ENCODE measurements at places on chromosomes 2 and 18.
A peak's percentile ranks its signal among the peaks of the same experiment; 100 is the strongest.

DNA sequence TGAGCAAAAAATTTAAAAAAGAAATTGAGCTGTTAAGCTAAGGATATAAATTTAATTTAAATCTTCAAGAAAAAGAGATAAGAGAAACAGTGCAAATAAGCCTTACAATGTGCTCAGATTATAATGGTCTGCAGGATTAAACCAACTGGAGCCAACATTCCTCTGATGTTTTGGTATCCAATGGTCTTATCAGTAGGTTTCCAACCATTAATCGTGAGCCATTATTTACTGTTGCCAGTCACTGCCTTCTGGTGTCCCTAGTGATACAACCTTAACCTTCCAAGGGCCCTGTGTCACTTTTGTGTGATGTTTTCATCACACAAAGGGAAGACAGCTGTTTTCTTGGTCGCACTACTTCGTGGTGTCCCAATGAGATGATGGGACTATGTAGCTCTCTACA is 134.5 kb upstream of the CTAGE1 start:
- DNase-seq, result no peak
- H3K36me3 ChIP-seq, result no peaks in the 10 kb centered on the region
- H3K4me3 ChIP-seq, result no peak overlapping the region
- H3K4me1 ChIP-seq, result no peaks in the 10 kb centered on the region
- H3K27ac ChIP-seq, result no peak overlapping the region

GRCh38 chr2:99880148-99880963 is 262.0 kb downstream of the AFF3 start:
- no peak for DNase-seq
- H3K27ac ChIP-seq, result no peak overlapping the region
- no peaks in the 10 kb centered on the region for H3K4me1 ChIP-seq
- no peaks in the 10 kb centered on the region for H3K36me3 ChIP-seq
- no peaks in the 10 kb centered on the region for H3K27me3 ChIP-seq

DNA sequence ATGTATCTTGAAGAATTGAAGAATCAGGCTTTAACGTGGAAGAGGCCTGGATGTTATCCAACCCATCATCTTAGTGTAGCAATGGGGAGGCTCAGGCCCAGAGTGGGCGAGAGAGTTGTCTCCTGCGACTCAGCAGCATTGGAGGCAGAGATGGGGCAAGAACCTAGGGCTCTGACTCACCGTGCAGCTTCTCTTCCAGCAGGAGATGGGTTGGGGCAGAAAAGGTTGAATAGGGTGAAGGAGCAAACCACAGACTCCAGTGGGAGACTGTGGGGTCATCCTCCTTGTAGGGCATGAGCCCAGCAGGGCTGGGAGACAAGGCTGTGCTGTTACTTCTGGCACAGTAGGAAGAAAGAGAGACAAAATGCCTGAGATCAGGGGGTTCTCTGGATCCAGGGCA is 1.4 kb downstream of the IL36RN start:
- peaks cover 6% of the 10 kb centered on the region for H3K27me3 ChIP-seq
- no peaks in the 10 kb centered on the region for H3K36me3 ChIP-seq
- no peak for DNase-seq
- no peak overlapping the region for H3K27ac ChIP-seq

DNA sequence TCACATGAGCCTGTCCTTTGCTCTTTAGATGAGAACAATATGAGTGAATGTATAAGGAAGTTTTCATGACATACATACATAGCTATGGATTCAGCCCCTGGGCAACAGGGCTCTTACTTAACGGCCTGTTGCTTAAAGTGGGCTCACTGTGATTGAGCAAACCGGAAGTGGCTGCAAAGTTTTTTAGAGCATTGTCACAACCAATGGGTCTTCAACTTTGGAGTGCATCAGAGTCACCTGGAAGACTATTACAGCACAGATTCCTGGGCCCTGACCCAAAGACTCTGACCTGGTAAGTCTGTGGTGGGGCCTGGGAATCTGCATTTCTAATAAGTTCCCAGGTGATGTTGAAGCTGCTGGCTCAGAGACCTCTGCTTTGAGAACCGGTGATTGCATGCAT is 106.3 kb upstream of the SEC11C start:
- DNase-seq, result no peak
- H3K36me3 ChIP-seq, result no peaks in the 10 kb centered on the region
- H3K4me3 ChIP-seq, result no peak overlapping the region

DNA sequence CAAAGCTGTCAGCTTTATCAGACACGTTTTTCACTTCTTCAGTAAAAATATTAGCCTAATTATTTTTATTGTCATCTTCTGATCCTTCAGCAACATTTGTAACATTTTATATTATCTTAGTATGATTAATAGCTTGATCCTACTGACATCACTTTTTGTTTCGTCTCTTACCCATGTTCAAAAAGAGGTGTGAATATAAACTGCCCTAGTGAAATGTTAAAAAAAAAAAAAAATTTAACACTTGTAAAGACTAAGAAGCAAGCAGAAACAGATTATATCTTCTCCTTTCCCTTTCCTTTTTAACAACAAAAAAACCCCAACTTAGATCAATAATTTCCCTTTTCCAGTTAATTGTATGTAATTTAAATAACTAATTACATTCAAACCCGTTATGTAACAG is 36.2 kb upstream of the C2orf66 start:
- peaks cover 40% of the 10 kb centered on the region for H3K36me3 ChIP-seq
- no peaks in the 10 kb centered on the region for H3K4me1 ChIP-seq
- no peak overlapping the region for H3K4me3 ChIP-seq
- no peaks in the 10 kb centered on the region for H3K27me3 ChIP-seq

DNA sequence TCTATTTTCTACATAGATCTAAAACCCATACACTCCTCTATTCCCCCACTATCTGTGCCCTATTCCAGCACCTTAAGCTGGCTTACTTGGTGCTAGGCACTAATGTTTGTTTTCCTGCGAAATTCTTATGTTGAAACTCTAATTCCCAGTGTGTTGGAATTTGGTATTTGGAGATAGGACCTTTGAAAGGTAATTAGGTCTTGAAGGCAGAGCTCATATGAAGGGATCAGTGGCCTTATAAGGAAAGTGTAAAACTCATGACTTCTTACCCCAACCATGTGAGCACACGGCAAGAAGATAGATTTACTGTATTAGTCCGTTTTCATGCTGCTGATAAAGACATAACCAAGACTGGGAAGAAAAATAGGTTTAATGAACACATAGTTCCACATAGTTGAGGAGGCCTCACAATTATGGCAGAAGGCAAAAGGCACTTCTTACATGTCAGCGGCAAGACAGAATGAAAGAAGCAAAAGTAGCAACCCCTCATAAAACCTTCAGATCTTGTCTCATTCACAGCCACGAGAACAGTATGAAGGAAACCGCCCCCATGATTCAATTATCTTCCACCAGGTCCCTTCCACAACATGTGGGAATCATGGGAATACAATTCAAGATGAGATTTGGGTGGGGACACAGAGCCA is 10.5 kb upstream of the LRATD1 start:
- no peak overlapping the region for H3K4me3 ChIP-seq
- H3K4me1 ChIP-seq, result no peaks in the 10 kb centered on the region
- H3K27me3 ChIP-seq, result no peaks in the 10 kb centered on the region
- no peak overlapping the region for H3K27ac ChIP-seq
- H3K36me3 ChIP-seq, result no peaks in the 10 kb centered on the region
- DNase-seq, result no peak

GRCh38 chr2:105857076-105857740 is 112.5 kb downstream of the NCK2 start:
- H3K4me1 ChIP-seq, result peaks cover 49% of the 10 kb centered on the region
- peak overlapping the region; percentile 46 for H3K27ac ChIP-seq
- no peaks in the 10 kb centered on the region for H3K27me3 ChIP-seq

- no peak overlapping the region for H3K4me3 ChIP-seq
- H3K27ac ChIP-seq, result no peak overlapping the region
- peaks cover 48% of the 10 kb centered on the region for H3K36me3 ChIP-seq
- H3K27me3 ChIP-seq, result no peaks in the 10 kb centered on the region
- no peaks in the 10 kb centered on the region for H3K4me1 ChIP-seq
- no peak for DNase-seq
These were observed 78.6 kb downstream of the FAM228A start for GRCh38 chr2:24253303-24253919.

DNA sequence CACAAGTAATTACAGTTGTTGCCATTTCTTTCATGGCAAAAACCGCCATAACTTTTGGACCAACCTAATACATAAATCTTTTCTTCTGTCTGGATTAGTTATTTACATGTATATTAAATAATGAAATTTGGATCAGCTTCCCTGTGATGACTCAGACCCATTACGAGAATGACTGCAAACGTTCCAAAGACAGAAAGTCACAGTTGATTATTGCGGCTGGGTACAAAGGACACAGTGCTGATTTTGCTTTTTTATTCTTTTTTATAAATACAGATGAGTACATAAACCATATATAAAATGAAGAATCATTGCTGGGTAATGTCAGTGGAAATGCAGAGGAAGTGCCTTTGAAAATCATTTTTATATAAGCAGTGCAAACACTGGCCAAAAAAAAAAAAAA is 126.2 kb downstream of the TWIST2 start:
- H3K4me1 ChIP-seq, result peaks cover 22% of the 10 kb centered on the region
- no peak overlapping the region for H3K27ac ChIP-seq
- no peak overlapping the region for H3K4me3 ChIP-seq
- H3K36me3 ChIP-seq, result no peaks in the 10 kb centered on the region
- H3K27me3 ChIP-seq, result peaks cover 8% of the 10 kb centered on the region

DNA sequence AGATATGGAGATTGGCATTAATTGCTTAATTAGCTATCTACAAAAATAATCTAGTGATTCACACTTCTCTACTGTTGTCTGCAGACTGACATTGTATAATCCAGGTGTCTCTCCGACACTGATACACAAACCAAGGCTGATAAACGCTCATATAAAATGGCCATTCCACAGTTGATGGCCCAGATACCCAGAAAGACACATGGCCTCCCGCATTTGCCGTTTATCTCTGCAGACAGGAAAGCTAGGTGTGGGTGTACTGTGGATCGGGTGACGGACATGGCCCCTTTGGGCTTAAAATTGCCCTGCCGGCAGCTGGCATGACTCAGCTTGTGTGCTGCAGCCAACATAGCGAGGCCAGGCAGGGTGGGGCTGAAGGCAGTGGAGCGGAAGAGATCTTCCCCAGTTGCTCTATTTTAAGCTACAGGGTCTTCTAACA is 18.5 kb downstream of the PMAIP1 start:
- peaks cover 14% of the 10 kb centered on the region for H3K4me1 ChIP-seq
- no peaks in the 10 kb centered on the region for H3K27me3 ChIP-seq
- no peak for DNase-seq
- no peak overlapping the region for H3K27ac ChIP-seq

DNA sequence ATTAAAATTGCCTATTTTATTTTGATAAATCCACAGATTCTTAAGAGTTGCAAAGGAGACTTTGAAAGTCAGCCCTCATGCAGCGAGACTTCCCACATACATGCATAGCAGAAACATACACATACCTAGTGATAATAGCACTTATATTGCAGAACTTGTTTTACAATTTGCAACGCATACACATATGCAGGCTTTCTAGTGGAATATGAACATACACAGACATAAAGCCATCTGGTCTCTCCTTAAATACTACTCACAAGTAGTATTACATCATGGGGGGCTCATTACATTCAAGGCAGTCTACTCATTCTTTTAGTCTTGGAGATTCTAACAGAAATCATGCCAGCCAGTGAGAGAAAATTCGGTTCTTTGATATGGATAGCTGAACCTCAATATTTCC is 295.1 kb upstream of the RND3 start:
- H3K27ac ChIP-seq, result no peak overlapping the region
- no peak overlapping the region for H3K4me3 ChIP-seq
- H3K36me3 ChIP-seq, result no peaks in the 10 kb centered on the region

DNA sequence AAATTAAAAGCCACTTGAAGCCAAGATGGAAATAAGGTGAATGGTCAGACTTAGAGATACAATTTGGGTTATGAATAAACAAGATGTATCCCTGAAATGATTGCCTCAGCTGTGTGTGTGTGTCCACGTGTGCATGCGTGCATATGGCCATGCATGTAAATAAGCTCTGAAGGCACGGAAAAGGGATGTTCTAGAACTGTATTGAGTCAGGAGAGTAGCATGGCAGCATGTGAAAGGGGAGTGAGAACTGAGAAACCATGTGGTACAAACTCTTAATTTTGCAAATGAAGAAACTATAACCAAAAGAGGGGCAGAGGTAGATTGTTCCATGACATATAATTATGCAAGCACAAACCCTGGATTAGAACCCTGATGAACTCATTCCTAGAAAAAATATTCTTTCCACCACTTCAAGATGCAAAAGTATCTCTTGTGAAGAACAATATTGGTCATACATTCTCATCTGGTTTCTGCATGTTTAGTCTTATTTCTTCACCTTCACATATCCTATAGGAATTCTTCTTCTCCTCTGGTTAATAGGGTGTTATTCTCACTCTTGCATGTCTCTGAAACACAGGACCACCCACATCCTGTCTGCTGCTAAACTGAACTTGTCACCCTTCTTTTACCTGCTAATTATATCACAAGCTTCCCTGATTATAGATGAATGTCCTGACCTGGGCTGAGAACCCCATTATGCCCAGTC is 455.8 kb downstream of the SETBP1 start:
- H3K4me3 ChIP-seq, result no peak overlapping the region
- DNase-seq, result no peak
- no peaks in the 10 kb centered on the region for H3K4me1 ChIP-seq
- no peaks in the 10 kb centered on the region for H3K27me3 ChIP-seq

- no peaks in the 10 kb centered on the region for H3K27me3 ChIP-seq
- H3K36me3 ChIP-seq, result no peaks in the 10 kb centered on the region
- H3K4me3 ChIP-seq, result no peak overlapping the region
- H3K4me1 ChIP-seq, result peaks cover 4% of the 10 kb centered on the region
- DNase-seq, result no peak
- no peak overlapping the region for H3K27ac ChIP-seq
These were observed 43.8 kb upstream of the IL1R1 start for GRCh38 chr2:102098756-102099155.

GRCh38 chr2:98903767-98904485 is 32.1 kb downstream of the CRACDL start:
- H3K27me3 ChIP-seq, result no peaks in the 10 kb centered on the region
- H3K36me3 ChIP-seq, result no peaks in the 10 kb centered on the region
- DNase-seq, result peak; percentile 60
- H3K4me3 ChIP-seq, result no peak overlapping the region

DNA sequence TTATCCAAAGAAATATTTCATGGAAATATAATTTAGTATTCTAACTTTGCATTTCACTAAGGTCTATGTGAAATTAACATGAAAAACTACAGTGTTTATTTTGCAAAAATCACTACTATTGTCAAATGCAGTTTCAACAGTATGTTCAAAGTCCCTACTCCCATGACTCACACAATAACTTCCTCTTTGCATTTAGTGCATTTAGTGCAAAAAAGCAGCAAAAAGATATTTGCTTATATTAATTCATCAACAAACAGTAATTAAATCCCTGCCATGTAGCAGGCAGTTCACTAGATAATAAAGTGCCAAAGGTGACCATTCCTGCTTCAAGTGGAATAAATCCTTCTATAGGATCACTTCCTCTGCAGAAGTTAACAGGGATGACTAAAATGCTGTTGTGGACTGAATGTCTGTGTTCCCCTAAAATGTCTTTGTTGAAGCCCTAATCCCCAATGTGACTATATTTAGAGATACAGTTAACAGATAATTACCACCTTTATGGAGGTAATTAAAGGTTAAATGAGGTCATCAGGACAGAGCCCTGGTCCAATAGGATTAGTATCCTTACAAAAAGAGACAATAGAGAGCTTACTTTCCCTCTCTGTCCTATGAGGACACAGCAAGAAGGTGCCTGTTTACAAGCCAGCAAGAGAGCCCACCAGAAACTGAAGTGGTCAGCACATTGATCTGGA is 61.7 kb downstream of the STK39 start:
- H3K4me3 ChIP-seq, result no peak overlapping the region
- H3K4me1 ChIP-seq, result peaks cover 6% of the 10 kb centered on the region
- no peak overlapping the region for H3K27ac ChIP-seq
- H3K27me3 ChIP-seq, result no peaks in the 10 kb centered on the region
- no peak for DNase-seq

Data from suprapubic skin (tissue), 4 donors.